ENCODE measurements at places on chromosomes 1 and 21.

- H3K27me3 ChIP-seq, result no peaks in the 10 kb centered on the region
- no peaks in the 10 kb centered on the region for H3K4me1 ChIP-seq
- no peak overlapping the region for H3K27ac ChIP-seq
Observed at GRCh38 chr1:59997479-59998115, 71.0 kb upstream of the CYP2J2 start.

DNA sequence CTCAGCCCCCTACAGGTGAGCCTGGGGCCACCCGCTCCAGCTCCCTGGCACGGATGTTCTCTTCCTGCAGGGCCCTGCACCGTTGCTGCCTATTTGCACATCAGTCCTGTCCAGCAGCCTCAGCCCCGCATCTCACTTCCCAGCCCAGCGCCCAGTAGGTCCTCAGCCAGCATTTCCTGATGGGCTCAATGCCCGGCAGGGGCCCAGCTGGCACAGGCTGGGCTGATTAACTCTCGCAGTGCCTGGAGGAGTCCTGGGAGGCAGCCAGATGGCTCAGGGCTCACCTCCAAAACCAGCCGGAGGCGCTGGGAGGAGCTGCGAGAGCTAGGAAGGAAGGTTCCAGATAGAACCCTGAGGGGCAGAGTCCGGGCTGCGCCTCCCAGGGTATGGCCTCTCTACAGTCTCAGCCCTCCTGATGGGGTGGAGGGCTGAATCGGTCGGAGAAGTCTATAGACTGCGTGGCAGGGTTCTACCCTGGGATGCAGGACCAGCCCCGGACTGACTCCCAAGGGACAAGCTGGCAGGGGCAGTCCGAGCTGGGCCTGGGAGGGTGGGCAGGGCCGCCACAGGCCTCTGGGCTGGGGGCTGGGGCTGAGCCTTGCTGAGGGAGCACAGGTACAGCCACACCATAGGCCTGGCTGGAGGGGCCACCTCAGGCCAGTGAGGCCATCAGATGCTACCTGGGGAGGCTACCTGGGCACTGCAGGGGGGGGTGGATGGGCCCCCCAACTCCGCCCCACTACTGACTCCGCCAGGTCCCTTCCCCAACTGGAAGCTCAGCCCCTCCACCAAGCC is 19.2 kb upstream of the CLSTN1 start:
- no peaks in the 10 kb centered on the region for H3K27me3 ChIP-seq
- H3K4me1 ChIP-seq, result no peaks in the 10 kb centered on the region
- no peaks in the 10 kb centered on the region for H3K36me3 ChIP-seq
- H3K27ac ChIP-seq, result no peak overlapping the region
- no peak for DNase-seq

DNA sequence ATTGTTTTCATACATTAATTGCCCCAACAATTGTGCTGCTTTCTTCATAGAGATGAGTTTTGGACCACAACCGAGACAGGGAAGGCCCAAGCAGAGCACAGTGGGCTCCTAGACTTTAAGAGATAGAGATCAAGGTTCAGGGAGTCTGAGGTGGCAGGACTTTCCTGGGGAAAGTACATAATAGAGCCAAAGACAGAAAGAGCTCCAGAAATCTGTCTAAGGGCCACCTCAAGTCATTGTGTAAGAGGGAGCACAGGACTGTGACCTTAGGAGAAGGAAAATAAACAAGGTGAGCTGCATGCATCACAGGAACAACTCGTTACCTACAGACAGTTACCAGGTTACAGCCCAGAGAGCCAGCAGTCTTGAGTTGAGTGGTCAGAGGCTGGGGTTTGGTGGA is 41.3 kb upstream of the CR2 start:
- no peaks in the 10 kb centered on the region for H3K27me3 ChIP-seq
- no peaks in the 10 kb centered on the region for H3K36me3 ChIP-seq
- DNase-seq, result no peak
- no peak overlapping the region for H3K4me3 ChIP-seq

GRCh38 chr1:1425753-1426495 is 4.8 kb upstream of the ANKRD65 start:
- no peak overlapping the region for H3K27ac ChIP-seq
- peaks cover 6% of the 10 kb centered on the region for H3K4me1 ChIP-seq
- no peak for DNase-seq
- H3K27me3 ChIP-seq, result no peaks in the 10 kb centered on the region
- no peak overlapping the region for H3K4me3 ChIP-seq
- no peaks in the 10 kb centered on the region for H3K36me3 ChIP-seq

DNA sequence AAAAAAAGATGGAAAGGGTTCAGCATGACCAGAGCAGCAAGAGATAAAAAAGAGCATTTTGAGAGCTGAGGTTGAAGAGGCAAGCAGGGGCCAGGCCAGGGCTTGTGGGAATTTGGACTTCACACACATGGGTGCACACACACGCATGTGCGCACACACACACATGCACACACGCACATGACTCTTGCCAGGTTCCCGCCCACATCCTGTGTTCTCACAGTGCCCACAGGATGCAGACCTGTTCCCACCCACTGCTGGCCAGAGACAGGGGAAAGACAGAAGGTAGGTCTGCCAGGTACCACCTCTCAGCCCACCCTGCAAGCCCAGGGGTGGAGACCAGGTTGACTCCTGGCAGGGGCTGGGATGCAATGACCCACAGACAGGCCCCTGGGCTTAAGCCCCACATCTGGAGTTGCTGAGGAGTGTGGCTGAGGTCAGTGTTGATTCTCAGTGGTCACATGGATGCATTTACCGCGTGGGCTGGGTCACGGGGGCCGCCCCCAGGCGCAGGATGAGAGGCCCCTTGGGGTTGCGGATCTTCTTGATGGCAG is 4.4 kb downstream of the COL16A1 start:
- no peak overlapping the region for H3K4me3 ChIP-seq
- no peaks in the 10 kb centered on the region for H3K4me1 ChIP-seq
- no peak overlapping the region for H3K27ac ChIP-seq
- H3K27me3 ChIP-seq, result no peaks in the 10 kb centered on the region
- no peaks in the 10 kb centered on the region for H3K36me3 ChIP-seq

DNA sequence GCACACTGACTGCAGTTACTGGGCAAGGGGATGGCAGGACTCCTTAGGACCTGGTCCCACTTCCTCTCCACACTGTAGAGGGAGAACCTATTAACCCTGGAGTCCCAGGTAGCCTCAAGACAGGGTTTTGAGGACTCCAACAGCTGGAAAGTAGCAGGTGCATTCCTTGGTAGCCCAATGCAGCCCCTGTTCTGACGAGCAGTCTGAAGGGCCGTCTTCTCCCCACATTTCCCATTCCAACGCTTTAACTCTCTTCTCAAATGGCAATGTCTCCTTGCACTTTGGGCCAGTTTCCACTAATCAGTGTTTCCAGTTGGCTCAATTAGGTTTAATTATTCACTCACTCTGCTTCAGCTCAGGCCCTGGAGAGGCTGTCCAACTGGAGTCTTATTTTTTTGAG is 8.8 kb upstream of the INPP5B start:
- H3K27ac ChIP-seq, result no peak overlapping the region
- no peaks in the 10 kb centered on the region for H3K4me1 ChIP-seq
- H3K27me3 ChIP-seq, result no peaks in the 10 kb centered on the region
- peaks cover 37% of the 10 kb centered on the region for H3K36me3 ChIP-seq

- no peaks in the 10 kb centered on the region for H3K36me3 ChIP-seq
- H3K4me3 ChIP-seq, result no peak overlapping the region
- H3K4me1 ChIP-seq, result peaks cover 12% of the 10 kb centered on the region
- no peak overlapping the region for H3K27ac ChIP-seq
- no peaks in the 10 kb centered on the region for H3K27me3 ChIP-seq
Observed at GRCh38 chr1:65688848-65689247, 103.8 kb upstream of the PDE4B start.
